ENCODE measurements at places on chromosomes 16 and 17.

- DNase-seq, result no peak
These were observed 1386.4 kb downstream of the CDH11 start for GRCh38 chr16:63735456-63735855.

DNA sequence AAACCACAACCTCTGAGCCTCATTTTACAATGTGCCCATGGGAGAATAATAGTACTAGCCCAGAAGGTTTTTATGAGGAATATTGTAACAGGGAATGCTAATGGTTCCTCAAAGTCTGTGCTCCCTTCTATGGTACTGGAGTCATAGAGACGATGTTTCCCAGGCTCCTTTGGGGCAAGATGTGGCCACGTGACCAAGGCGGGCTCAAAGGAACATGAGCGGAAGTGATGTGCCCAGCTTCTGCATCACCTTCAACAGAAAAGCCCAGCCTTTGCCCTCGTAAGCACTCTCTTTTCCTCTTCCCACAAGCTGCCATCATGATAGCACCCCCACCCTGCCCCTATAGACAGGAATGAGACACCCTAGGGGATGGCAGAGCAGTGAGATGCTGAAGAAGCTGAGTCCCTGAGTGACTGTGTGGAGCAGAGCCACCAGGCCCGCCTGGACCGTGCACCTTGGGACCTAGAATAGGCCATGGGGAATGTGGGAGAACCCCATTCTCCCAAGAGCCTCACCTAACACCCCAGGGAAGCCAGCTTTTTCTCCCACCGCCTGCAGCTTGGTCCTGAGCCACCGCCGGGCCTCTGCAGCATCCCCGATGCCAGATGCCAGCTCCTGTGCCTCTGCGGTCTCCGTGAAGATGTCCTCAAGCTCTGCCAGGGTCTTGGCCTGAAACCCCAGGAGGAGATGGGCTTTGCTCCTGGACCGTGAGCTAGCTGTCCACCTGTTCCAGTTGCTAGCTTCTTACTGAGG lies 22.2 kb upstream of the PIK3R6 start:
- DNase-seq, result no peak

GRCh38 chr16:61721544-61721943 lies 314.7 kb downstream of the CDH8 start:
- no peak for DNase-seq

DNA sequence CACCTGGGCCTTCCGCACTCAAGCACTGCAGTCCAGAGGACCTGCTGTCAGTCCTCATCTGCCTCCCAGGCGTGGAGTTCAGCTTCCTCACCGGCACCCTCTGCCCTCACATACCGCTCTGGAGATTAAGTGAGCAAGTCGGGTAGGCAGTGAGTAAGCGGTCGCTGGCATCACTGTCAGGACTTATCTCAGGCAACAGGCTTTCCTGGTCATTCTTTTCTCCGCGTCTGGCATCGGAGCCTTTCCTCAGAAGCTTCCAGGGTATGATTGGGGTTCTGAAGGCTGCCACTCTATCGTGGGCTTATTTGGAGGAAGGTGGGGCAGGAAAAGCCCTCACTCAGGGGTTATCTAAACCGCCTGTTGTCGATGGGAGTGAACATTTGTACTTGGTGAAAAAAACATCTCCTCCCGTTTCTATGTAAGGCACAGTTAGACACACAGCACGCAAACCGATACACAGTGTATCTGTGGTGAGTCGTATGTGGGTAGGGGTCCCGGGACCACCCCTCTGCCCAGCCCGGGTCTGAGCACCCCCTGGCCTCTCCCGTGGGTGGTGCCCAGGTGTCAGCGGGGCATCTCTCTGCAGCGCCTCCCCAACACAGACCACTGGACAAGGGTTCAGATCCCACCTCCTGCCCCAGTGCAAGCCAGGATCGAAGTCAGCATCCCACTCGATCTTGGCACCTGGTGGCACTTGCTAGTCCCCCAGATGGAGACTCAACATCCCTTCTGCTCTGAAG lies 92.5 kb upstream of the PLCG2 start:
- no peak for DNase-seq

- no peak for DNase-seq
These were observed 17.8 kb upstream of the OSGIN1 start for GRCh38 chr16:83935005-83935857.

DNA sequence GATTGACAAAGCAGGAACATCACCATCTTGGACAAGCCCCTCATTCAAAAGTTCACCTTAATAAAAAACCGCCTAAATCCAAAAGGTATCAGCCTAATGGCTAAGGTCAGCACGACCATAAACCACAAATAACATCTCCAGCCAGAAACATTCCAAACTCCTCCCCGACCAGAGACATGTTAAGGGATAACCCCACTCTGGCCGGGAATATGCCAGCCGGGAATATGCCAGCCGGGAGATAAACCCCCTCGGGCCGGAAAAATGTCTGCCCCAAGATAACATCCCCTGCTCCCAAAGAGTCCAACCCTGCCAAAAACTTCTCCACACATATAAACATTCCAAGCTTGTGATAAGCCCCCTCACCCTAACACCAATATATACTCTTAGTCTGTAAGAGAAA lies 1.4 kb downstream of the DHX33 start:
- DNase-seq, result no peak

- no peak for DNase-seq
These were observed 127.0 kb upstream of the MON1B start for GRCh38 chr16:77064037-77064436.
